Endothelial cell of umbilical vein (primary cell): ENCODE measurements at places on chromosomes 6 and 20. TPM values are rescaled to one million over a fixed set of nuclear protein-coding genes. Genes with fewer than 3 reads are reported as not detected.
A peak's percentile ranks its signal among the peaks of the same experiment; 100 is the strongest.

The ZNF391 gene
- 0.37 and 0.42 TPM in 2 replicates for total RNA-seq

DNA sequence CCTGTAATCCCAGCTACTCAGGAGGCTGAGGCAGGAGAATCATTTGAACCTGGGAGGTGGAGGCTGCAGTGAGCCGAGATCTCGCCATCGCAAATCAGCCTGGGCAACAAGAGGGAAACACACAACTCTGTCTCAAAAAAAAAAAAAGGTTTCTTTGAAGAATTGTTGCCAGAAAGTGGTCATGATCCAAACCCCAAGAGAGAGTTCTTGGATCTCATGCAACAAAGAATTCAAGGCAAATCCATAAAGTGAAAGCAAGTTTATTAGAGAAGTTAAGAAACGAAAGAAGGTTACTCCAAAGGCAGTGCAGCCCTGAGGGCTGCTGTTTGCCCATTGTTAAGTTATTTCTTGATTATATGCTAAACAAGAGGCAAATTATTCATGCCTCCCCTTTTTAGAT lies 14.5 kb upstream of the KIFC1 start:
- H3K4me1 ChIP-seq, result no peaks in the 10 kb centered on the region
- H3K27ac ChIP-seq, result no peak overlapping the region
- no peak for DNase-seq
- peaks cover 2% of the 10 kb centered on the region for H3K27me3 ChIP-seq

DNA sequence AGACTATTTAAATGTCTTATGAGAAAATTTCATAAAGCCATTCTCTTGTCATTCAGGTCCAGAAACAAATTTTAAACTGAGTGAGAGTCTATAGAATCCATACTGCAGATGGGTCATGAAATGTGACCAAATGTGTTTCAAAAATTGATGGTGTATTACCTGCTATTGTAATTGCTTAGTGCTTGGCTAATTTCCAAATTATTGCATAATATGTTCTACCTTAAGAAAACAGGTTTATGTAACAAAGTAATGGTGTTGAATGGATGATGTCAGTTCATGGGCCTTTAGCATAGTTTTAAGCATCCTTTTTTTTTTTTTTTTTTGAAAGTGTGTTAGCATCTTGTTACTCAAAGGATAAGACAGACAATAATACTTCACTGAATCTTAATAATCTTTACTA lies 5.0 kb downstream of the MARCKS start:
- DNase-seq, result no peak
- no peak overlapping the region for H3K4me3 ChIP-seq
- H3K36me3 ChIP-seq, result no peaks in the 10 kb centered on the region

- DNase-seq, result no peak
- no peaks in the 10 kb centered on the region for H3K4me1 ChIP-seq
- H3K27me3 ChIP-seq, result no peaks in the 10 kb centered on the region
- H3K27ac ChIP-seq, result no peak overlapping the region
These were observed 74.8 kb downstream of the PHACTR1 start for GRCh38 chr6:12791371-12791770.

The HAO1 gene
- not detected in 2 replicates for total RNA-seq

The TFAP2B gene
- total RNA-seq, result not detected in 2 replicates

DNA sequence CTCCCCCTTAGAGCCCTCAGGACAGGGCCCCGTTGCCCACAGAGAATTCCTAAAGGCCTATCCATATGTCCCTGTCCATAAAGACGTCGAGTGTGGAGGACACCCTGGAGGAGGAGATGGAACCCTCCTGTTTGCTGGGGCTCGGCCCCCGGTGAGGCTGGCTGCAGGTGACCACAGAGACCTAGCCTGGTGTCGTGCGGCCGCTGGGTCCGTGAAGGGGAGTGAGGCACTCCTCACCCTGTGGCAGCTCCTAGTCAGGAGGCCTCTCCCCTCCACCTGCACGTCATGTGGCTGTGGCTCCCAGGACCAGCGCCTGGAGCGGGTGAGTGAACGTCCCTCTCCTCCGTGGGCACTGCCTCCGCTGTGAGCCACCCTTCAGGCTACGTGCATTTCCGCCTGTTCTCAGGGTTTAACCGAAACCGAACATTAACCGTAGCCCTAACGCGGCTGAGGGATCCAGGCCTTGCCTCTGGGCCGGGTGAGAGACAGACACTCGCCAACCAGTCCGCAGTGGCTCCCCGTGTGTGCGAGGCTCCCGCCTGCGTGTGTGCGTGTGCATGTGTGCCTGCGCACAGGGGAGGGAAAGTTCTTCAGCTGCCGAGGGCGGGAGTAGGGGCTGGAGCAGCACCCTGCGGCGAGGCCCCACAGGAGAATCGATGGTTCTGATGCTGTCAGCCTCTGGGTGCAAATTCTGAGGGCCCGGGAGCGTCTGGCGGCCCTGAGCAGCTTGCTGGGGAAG lies 5.9 kb upstream of the TCEA2 start:
- no peak overlapping the region for H3K4me3 ChIP-seq
- peaks cover 56% of the 10 kb centered on the region for H3K4me1 ChIP-seq
- no peaks in the 10 kb centered on the region for H3K36me3 ChIP-seq
- DNase-seq, result peak; percentile 60
- no peaks in the 10 kb centered on the region for H3K27me3 ChIP-seq

DNA sequence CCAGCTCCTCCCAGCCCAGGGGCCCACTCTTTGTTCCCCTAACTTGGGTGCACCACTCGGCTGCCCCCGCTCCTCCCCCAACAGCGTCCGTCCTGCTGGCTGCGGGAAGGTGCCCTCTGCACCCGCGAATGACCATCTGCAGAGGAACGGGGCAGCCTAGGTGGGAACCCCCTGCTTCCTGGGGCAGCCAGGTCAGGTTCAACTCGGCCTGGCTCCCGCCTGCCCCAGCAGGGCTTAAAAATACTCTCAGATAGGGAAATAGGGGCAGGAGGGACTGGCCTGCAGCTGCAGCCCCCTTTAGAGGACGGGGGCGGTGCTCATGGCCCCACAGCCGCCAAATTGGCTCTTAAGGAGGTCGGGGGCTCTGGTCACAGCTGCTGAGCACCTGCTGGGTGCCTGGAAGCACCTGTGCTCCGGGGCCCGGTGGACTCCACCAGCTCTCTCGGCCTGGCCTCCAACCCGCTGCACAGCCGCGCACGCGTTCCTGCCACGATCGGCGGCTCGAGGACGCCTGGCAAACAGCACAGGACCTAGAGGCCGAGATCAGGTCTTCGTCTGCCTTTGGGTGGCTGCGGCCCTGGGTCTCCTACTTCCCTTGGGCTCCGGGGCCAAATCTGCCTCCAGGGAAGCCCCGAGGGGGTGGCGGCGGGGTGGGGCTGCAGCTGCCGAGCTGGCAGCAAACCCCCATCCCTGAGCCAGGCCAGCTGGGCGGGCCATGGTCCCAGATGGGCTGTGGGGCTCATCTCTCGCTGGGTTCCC lies 700 bp upstream of the LAMA5 start:
- H3K27me3 ChIP-seq, result no peaks in the 10 kb centered on the region
- H3K4me3 ChIP-seq, result no peak overlapping the region
- DNase-seq, result no peak

The SLC17A4 gene
- not detected in 2 replicates for total RNA-seq

DNA sequence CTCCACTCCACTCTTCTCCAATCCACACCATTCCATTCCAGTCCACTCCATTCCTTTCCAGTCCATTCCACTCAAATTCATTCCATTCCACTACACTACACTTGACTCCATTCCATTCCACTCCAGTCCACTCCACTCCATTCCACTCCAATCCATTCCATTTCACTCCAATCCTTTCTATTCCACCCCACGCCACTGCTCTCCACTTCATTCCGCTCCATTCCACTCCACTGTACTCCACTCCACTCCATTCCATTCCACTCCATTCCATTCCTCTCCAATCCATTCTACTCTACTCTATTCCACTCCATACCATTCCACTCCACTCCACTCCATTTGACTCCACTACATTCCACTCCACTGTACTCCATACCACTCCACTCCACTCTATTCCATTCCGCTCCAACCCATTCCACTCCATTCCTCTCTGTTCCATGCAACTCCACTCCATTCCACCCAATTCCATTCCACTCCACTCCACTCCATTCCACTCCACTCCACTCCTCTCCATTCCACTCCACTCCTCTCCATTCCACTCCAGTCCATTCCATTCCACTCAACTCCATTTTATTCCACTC lies 23.4 kb upstream of the DEFB125 start:
- no peak overlapping the region for H3K27ac ChIP-seq
- H3K4me3 ChIP-seq, result no peak overlapping the region
- H3K36me3 ChIP-seq, result no peaks in the 10 kb centered on the region
- H3K4me1 ChIP-seq, result no peaks in the 10 kb centered on the region
- no peaks in the 10 kb centered on the region for H3K27me3 ChIP-seq
- DNase-seq, result no peak

- H3K27ac ChIP-seq, result no peak overlapping the region
- H3K27me3 ChIP-seq, result peaks cover 2% of the 10 kb centered on the region
- H3K4me3 ChIP-seq, result no peak overlapping the region
- DNase-seq, result peak; percentile 74
- peaks cover 32% of the 10 kb centered on the region for H3K4me1 ChIP-seq
These were observed 80.9 kb upstream of the TAB2 start for GRCh38 chr6:149236589-149236988.

GRCh38 chr6:85115376-85115775 lies 334.5 kb upstream of the NT5E start:
- H3K4me1 ChIP-seq, result no peaks in the 10 kb centered on the region
- no peak for DNase-seq
- H3K36me3 ChIP-seq, result no peaks in the 10 kb centered on the region

The PCED1A gene
- 18.7 and 20.1 TPM in 2 replicates for total RNA-seq

The CCDC170 gene
- total RNA-seq, result 0.07 and 0.53 TPM in 2 replicates

DNA sequence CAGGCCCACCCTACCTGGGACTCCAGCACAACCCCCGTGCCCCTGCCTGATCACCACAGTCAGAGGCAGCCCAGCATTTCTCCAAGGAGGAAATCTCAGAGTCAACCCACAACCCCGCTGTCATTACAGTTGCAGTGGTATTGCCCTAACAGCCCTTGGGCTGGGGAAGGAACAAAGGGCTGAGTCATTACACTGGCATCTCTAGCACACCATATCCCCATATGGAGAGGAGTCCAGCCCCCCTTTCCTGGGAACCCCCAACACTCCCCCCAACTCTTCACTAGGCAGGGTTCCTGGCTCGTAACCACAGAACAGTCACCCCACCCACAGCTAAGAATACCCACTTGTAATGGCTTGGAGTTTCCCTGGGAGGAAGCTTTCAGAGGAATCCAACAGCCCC lies 149.4 kb upstream of the OGFRL1 start:
- no peaks in the 10 kb centered on the region for H3K36me3 ChIP-seq
- no peak overlapping the region for H3K27ac ChIP-seq
- no peaks in the 10 kb centered on the region for H3K27me3 ChIP-seq
- no peak for DNase-seq

The OTOR gene
- not detected in 2 replicates for total RNA-seq

GRCh38 chr20:55158446-55158845 lies 683.1 kb downstream of the DOK5 start:
- no peaks in the 10 kb centered on the region for H3K27me3 ChIP-seq
- no peak for DNase-seq
- no peaks in the 10 kb centered on the region for H3K36me3 ChIP-seq
- no peak overlapping the region for H3K4me3 ChIP-seq

The CFB gene
- total RNA-seq, result 0.51 and 1.5 TPM in 2 replicates

DNA sequence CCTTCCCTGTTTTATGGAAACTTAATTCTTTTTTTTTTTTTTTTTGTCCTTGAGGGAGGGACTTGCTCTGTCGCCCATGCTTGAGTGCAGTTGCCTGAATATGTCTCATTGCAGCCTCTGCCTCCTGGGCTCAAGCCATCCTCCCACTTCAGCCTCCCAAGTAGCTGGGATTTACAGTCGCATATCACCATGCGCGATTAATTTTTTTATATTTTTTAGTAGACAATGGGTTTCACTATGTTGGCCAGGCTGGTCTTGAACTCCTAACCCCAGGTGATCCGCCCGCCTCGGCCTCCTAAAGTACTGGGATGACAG lies 654 bp downstream of the TMEM14C start:
- H3K36me3 ChIP-seq, result no peaks in the 10 kb centered on the region
- H3K4me3 ChIP-seq, result peak overlapping the region; percentile 59
- no peaks in the 10 kb centered on the region for H3K27me3 ChIP-seq
- DNase-seq, result no peak

DNA sequence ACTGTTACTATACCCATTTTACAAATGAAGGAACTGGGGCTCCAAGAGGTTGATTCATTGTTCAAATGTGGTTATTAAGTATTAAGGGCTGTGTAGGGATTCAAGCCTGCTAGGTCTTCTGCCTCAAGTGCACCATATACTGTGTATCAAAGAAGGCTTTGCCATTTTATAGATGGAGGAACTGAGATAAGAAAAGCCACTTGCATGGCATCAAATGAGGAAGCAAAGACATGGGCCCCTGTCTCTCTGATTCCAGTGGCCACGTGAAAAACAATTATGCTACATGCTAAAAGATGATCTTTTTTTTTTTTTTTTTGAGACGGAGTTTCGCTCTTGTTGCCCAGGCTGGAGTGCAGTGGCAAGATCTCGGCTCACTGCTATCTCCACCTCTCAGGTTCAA lies 67.0 kb downstream of the TMEM200A start:
- no peaks in the 10 kb centered on the region for H3K27me3 ChIP-seq
- H3K27ac ChIP-seq, result no peak overlapping the region
- no peaks in the 10 kb centered on the region for H3K36me3 ChIP-seq
- H3K4me1 ChIP-seq, result peaks cover 3% of the 10 kb centered on the region
- no peak overlapping the region for H3K4me3 ChIP-seq

- H3K27me3 ChIP-seq, result peaks cover 25% of the 10 kb centered on the region
- no peak for DNase-seq
These were observed 1.8 kb downstream of the ADAM33 start for GRCh38 chr20:3679749-3680700.

DNA sequence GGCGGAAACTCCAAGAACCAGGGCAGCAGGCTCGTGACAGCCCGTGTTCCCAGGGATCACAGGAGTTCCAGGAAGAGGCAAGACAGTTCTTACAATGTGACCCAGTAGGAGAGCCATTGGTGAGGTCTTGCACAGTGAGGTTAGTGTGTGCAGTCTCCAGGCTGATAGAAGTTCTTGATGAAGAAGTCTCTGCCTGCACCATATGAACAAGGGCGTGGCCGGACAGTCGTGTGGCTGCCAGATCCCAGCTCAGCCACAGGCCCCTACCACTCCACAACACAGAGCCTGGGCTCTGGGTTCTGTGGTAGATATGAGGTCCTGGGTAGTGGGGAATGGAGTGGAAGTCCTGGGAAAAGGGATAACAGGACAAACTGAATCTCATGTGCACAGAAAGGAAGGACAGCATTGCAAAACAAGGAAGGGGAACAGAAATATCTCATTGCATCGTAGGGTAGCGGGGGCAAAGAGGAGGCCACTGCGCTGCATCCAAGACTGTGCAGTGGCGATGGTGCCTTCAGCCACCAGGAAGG lies 65.2 kb downstream of the STX11 start:
- peaks cover 2% of the 10 kb centered on the region for H3K27me3 ChIP-seq
- no peak for DNase-seq
- peak overlapping the region; percentile 45 for H3K4me3 ChIP-seq
- H3K4me1 ChIP-seq, result peaks cover 14% of the 10 kb centered on the region

GRCh38 chr6:85641897-85642773 lies 551 bp downstream of the SYNCRIP start:
- DNase-seq, result peak; percentile 52
- peak overlapping the region; percentile 77 for H3K4me3 ChIP-seq
- H3K36me3 ChIP-seq, result peaks cover 19% of the 10 kb centered on the region
- no peaks in the 10 kb centered on the region for H3K27me3 ChIP-seq

- no peaks in the 10 kb centered on the region for H3K36me3 ChIP-seq
- H3K27me3 ChIP-seq, result peaks cover 20% of the 10 kb centered on the region
- peaks cover 6% of the 10 kb centered on the region for H3K4me1 ChIP-seq
- no peak overlapping the region for H3K27ac ChIP-seq
These were observed 521 bp upstream of the RAD21L1 start for GRCh38 chr20:1225263-1225782.
